ENCODE measurements at places on chromosomes 16 and 17.
A peak's percentile ranks its signal among the peaks of the same experiment; 100 is the strongest.

GRCh38 chr16:56866955-56867830, 2.2 kb downstream of the SLC12A3 start:
- DNase-seq, result no peak

DNA sequence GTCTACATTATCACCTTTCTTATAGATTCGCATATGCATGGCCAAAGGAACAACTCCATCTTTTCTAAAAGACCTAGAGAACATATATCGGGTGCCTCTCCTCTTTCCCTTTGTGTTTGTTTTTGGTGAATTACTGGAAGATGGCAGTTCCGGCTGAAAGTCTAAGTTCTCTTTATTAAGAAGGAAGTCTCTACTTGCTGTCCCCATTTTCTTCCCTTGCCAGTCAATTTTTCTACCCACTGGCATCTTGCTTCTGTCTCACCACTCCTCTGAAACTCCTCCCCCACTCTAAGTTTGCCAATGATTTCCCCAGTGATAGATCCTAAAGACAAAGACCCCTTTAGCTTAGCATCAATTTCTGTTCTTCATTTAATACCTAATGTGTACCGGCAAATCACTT, 93.9 kb upstream of the CORO6 start:
- DNase-seq, result no peak

GRCh38 chr17:81710514-81711308, 1.4 kb upstream of the SLC25A10 start:
- peak; percentile 37 for DNase-seq

DNA sequence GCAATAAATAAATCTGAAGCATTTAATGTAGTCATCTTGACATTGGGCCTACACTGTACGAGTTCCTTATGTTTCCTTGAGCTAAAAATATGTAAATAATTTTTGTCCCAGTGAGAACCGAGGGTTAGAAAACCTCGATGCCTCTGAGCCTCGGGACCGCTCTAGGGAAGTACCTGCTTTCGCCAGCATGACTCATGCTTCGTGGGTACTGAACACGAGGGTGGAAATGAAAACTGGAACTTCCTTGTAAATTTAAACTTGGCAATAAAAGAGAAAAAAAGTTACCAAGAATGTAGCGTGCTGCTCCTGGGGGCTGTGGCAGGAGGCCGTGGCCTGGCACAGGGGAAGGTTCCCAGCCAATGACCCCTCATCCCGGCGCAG, 74.1 kb downstream of the SOCS1 start:
- no peak for DNase-seq

- no peak for DNase-seq
Measured at GRCh38 chr16:8852534-8852933, 16.3 kb downstream of the CARHSP1 start.

- no peak for DNase-seq
Measured at GRCh38 chr16:68644715-68645493, at the start of gene CDH3. Gene CDH3, plus strand, starts transcription at chr16:68645310. Its CDS starts 70 bp downstream, at chr16:68645380.

DNA sequence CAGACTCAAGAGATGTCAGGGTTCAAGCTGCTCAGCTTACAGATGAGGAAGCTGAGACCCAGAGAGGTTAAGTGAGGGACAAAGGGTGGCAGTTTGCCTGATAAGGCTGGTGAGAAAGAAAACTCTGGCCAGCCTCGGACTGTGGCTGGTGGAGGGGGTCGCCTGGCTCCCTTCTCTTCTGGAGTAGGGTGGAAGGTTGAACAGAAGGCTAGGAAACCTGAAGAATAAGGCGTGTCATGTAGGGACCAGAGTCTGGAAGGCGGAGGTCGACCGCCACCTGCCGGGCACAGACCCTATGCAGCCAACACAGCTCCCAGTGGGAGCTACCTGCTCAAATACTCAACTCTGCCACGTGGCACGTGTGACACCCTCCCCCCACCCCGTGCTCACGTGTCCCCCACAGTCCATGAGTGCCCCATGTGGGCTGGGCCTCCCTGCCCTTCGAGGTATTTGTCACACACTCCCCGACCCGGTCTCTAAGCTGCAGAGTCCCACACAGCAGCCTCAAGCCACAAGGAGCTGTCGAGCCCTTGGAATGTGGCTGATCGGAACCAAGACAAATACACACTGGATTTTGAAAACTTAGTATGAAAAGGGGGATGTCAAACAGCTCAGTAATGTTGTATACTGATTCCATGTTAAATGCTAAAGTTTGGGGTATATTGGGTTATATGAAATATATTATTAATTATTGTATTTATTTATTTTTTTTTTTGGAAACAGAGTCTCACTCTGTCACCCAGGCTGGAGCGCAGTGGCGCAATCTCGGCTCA, 11.8 kb downstream of the HID1 start:
- DNase-seq, result no peak

- no peak for DNase-seq
Measured at GRCh38 chr16:22402191-22402590, 27.8 kb upstream of the CDR2 start.

GRCh38 chr16:23343643-23344612, 41.8 kb downstream of the SCNN1B start:
- DNase-seq, result no peak

GRCh38 chr17:67855504-67856324, 30.4 kb downstream of the BPTF start:
- DNase-seq, result no peak

DNA sequence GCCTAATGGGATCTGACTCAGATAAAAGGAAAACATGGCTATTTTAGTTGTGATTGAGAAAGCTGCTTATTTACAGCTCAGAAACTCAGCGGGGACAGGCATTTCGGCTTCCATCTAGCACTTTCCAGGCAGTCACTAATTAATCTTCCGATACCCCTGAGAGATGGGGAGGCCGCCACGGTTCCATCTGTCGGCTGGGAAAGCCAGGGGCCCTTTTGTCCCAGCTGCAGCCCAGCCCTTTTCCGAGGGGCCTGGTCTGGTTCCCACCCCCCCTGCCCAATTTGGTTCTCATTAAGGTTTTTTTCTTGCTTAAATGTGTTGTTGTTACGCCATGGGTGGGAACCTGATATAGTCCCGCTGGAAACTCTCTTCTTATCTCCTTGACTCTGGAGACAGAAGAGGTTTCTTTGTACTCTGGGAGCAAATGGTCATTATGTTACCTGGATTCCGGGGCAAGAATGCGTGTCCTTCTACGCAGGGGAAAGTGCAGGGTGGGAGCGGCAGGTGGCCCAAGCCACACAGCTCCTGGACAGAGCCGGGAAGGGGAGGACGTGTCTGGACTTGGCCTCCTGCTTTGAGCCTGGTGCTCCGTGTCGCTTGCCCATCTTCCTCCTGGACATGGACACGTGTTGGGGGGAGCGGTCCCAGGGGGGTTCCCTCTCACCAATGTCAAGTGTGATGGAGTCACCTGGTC, 50.9 kb upstream of the GSE1 start:
- DNase-seq, result no peak

DNA sequence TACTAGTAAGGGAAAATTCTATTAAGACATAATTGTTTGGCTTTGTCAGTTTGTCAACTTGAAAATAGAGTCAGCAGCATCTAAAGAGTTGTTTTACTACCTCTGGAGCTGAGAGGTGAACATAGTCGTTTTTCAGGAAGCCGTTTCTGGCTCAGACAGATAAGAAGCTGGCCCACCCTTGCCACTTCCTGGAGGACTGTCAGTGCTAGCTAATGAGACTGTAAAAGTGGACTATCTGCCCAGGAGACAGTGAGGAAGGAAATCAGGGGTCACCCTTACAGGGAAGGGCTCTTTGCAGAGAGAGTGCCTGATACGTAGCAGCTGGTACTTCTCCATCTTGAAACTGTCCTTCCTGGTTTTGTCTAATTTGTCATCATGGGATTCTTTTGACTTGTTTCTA, 328.7 kb downstream of the WWOX start:
- DNase-seq, result no peak

DNA sequence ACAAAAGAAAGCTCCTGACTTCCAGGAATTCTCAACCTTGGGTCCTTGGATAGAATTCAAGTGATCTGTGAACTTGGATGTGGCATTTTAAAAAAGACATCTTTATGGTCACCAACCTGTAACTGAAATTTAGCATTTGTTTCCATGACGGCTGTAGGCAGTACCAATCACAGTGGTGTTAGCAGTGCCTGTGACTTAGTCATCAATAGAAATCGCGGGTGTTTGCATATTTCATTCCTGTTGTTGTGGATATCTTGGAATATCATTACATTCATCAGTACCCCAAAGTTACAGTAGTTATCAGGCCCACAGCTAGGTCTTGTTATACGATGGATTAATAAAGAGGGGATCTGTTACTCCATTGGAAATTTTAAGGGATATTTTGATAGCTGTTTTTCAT, 81.6 kb downstream of the CMIP start:
- no peak for DNase-seq

DNA sequence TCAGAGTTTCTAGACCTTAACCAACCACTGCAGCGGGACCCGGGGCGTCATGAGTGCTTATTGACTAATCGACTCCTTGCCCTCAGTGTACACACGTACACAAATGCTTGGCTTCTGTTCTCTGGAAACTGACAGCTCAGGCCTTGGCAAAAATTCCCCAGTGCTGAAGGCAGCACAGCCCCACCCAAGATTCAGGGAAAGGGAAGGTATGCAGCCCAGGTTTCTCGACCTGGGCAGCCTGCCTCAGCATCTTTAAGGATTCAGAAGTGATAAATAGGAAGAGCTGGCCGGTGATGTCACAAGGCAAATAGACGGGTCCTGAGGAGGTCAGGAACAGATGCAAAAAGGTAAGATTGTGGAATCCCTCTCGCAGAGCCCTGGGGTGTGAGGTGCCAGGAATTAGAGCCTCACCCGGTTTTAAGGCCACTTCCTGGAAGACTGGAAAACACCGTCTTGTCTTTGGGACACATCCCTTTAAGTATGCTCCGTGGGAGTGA, 9.0 kb upstream of the CDH3 start:
- DNase-seq, result no peak

DNA sequence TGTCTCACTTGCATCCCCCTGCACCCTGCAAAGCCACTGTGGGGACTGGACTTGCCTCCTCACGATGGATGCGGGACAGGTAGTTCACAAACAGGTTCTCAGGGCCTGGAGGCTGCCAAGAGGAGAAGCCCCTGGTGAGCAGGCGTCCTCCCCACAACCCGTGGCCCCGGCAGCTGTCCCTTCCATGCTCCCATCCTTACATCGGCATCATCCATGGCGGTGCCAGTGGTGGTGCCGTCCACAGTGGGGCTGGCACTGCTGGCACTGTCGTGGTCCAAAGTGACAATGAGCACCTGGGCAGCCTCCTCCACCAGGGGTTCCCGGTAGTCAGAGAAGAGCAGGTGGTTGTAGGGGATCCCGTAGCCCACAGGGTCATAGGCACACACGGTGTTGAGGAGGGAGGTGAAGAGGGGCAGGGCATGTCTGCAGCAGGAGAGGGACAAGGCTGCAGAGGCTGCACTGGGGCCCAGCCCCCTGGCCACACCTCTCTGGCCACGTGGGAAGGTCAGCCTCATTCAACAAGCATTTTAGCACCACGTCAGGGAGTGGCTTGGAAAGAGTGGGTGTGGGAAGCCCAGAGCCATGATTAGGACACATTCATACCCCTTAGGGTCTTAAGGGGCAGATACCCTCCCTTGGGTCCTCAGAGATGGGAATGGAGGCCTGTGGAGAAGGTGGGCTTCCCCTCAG, 12.6 kb downstream of the HID1 start:
- no peak for DNase-seq

DNA sequence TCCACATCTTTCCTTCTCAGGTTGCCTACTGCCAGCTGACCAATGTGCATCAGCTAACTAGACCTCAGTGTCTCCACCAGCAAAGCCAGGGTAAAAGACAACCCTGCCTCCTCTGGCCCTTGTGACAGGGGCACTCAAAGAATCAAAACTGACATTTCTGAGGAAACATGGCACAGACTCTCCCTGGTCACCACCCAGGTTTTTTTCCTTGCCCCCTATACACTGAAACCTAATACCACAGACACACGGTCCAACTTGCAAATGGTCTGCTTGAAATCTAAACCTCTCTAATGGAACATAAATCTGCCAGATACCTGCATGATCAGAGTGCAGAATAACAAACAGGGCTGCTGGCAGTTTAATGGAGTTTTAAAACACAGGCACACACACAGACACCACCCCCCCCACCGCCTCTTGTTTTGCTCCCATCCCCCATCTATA, 19.5 kb upstream of the CORO6 start:
- DNase-seq, result no peak

- DNase-seq, result no peak
Measured at GRCh38 chr16:69073181-69073702, 32.2 kb upstream of the HAS3 start.

DNA sequence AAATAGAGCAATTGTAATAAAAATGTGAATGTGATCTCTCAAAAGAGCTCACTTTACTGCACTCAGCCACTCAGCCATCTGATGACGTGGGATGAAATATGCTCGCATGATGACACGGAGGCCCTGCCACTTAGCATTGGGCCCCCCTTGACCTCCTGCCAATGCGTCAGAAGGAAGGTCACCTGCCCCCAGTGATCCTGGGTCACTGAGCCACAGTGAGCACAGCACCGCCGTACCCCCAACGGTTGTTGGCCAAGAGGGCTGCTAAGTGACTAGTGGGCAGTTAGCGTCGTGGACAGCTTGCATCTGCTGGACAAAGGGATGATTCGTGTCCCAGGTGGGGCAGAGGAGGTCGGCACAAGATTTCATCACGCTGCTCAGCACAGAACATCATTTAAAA, 22.9 kb downstream of the ZC3H18 start:
- no peak for DNase-seq
